ENCODE measurements at places on chromosomes 12 and 14. TPM values are rescaled to one million over a fixed set of nuclear protein-coding genes. Genes with fewer than 3 reads are reported as not detected.

- no peaks in the 10 kb centered on the region for H3K4me1 ChIP-seq
- peak; percentile 73 for DNase-seq
- no peak overlapping the region for H3K27ac ChIP-seq
- peak overlapping the region; percentile 29 for H3K4me3 ChIP-seq
- H3K27me3 ChIP-seq = no peaks in the 10 kb centered on the region
- H3K36me3 ChIP-seq = no peaks in the 10 kb centered on the region
These were observed 673 bp downstream of the BEGAIN start for GRCh38 chr14:100586403-100587085.

GRCh38 chr14:56494167-56494566 lies 85.4 kb upstream of the TMEM260 start:
- H3K36me3 ChIP-seq = no peaks in the 10 kb centered on the region
- H3K4me3 ChIP-seq = no peak overlapping the region
- no peak overlapping the region for H3K27ac ChIP-seq
- H3K27me3 ChIP-seq = no peaks in the 10 kb centered on the region
- no peaks in the 10 kb centered on the region for H3K4me1 ChIP-seq
- no peak for DNase-seq

DNA sequence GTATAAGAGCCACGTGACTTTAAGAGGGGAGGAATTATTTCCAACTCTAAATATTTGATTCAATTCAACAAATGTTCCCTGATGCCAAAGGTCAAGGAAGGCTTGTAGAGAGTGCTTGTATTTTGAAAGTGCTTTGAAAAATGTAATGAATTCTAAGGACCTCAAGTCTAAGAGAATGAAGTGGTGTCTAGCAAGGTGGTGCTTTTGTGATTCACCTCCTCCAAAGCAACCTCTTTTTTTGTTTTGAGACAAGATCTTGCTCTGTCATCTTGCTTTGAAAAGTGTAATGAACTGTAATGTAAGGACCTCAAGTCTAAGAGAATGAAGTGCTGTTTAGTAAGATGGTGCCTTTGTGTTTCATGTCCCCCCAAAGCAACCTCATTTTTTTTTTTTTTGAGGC lies 13.7 kb downstream of the AK7 start:
- H3K4me3 ChIP-seq = no peak overlapping the region
- no peaks in the 10 kb centered on the region for H3K36me3 ChIP-seq
- no peaks in the 10 kb centered on the region for H3K4me1 ChIP-seq
- DNase-seq = no peak
- no peak overlapping the region for H3K27ac ChIP-seq

DNA sequence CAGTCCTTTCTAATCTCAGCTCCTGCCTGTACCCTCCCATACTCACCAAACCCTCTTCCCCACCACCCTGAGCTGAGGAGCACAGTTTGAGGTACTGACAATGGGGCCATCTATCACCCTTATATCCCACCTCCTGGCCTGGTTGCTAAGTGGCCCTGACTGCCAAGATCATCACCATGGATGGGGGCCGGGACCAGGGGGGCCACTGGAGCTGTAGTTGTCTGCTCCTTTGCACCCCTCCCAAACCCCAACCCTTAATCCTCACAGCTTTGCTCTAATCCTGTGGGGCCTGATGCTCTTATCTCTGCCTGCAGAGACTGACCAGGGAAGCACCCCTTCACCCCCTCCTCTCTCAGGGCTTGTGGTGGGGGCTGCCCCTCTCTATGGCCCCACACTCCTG lies 395 bp upstream of the GNB3 start:
- no peaks in the 10 kb centered on the region for H3K27me3 ChIP-seq
- H3K4me1 ChIP-seq = no peaks in the 10 kb centered on the region
- H3K36me3 ChIP-seq = no peaks in the 10 kb centered on the region
- H3K27ac ChIP-seq = no peak overlapping the region
- H3K4me3 ChIP-seq = no peak overlapping the region

DNA sequence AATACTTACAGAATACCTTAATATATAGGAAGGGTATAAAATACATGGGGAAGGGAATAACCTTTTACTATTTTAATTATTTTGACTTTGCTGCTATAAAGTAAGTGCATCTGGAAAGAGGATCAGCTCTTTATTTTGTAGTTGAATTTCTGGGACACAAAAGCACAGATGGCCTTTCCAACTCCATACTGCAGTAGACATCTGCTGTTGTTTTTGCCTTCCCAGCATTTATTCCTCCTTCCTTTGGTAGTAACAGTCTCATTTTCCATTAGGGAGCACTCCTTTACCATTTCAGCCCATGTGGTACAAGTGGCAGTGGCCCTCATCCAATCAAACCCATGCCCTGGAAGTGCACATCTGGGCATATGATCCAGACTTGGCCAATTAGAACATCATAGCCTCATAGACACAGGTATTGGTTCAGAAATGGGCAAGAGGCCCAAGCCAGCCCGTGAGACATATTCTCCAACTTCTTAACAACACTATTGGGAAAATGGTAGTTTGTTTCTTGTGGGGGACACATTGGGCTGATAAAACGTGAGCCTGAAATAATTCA lies 64.8 kb upstream of the YARS2 start:
- no peak overlapping the region for H3K27ac ChIP-seq
- no peak overlapping the region for H3K4me3 ChIP-seq
- no peaks in the 10 kb centered on the region for H3K27me3 ChIP-seq
- H3K36me3 ChIP-seq = no peaks in the 10 kb centered on the region

- H3K4me3 ChIP-seq = no peak overlapping the region
- no peak overlapping the region for H3K27ac ChIP-seq
- no peaks in the 10 kb centered on the region for H3K27me3 ChIP-seq
- no peak for DNase-seq
These were observed 67.0 kb upstream of the CSRP2 start for GRCh38 chr12:76945867-76946266.

- DNase-seq = no peak
- no peak overlapping the region for H3K27ac ChIP-seq
- no peaks in the 10 kb centered on the region for H3K27me3 ChIP-seq
- no peaks in the 10 kb centered on the region for H3K4me1 ChIP-seq
- H3K4me3 ChIP-seq = no peak overlapping the region
These were observed 9.0 kb downstream of the TAPBPL start for GRCh38 chr12:6460751-6461371.

- no peaks in the 10 kb centered on the region for H3K4me1 ChIP-seq
- H3K27ac ChIP-seq = no peak overlapping the region
- H3K36me3 ChIP-seq = no peaks in the 10 kb centered on the region
- no peaks in the 10 kb centered on the region for H3K27me3 ChIP-seq
- H3K4me3 ChIP-seq = no peak overlapping the region
These were observed 115.5 kb upstream of the G2E3 start for GRCh38 chr14:30443368-30444007.

- H3K4me1 ChIP-seq = no peaks in the 10 kb centered on the region
- H3K4me3 ChIP-seq = peak overlapping the region; percentile 81
- no peaks in the 10 kb centered on the region for H3K27me3 ChIP-seq
- DNase-seq = peak; percentile 52
- H3K27ac ChIP-seq = peak overlapping the region; percentile 91
These were observed 483 bp downstream of the POC1B start for GRCh38 chr12:89525305-89525823.

DNA sequence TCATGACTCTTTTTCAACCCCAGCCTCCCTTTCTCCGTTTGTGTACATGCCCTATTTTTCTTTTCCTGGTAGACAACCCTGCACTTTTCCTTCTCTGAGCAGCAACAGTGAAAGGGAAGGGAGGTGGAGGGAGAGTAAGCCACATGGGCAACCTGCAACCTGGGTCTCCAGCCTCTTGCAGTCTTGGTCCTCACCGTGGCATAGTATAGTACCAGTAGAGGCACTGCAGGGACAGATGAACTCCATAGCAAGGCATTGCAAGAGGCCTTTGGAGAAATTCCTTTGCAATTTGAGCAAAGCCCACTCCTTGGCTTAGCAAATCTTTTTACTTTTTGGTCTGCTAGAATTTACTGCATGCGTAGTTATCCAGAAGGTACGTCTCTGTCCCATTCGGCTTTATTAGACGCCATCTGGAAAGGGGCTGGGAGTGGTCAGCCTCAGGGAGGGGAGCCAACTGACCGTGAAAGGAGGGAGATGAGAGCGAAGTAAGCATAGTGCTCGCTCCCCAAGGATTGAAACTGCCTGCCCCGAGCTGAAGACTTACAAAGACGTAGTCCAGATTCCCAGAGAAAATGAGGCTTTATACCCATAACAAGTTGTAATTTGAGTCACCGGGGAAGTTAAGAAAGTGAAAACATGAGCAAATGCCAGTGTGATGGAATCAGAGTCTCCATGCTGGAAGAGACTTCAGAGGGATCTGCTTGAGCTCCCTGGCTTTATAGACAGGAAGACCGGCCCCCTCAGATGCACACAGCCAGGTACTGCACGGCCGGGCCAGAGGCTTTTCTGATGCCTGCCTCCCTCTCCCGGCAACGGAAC lies 332.0 kb downstream of the CACNA1C start:
- H3K4me3 ChIP-seq = no peak overlapping the region
- H3K27ac ChIP-seq = peak overlapping the region; percentile 87
- no peaks in the 10 kb centered on the region for H3K27me3 ChIP-seq

- no peaks in the 10 kb centered on the region for H3K36me3 ChIP-seq
- peak; percentile 68 for DNase-seq
- H3K27ac ChIP-seq = no peak within 1 kb of the TSS
- no peaks in the 10 kb centered on the region for H3K27me3 ChIP-seq
- no peaks in the 10 kb centered on the region for H3K4me1 ChIP-seq
- H3K4me3 ChIP-seq = peak within 1 kb of the TSS; percentile 19
These were observed at the start of gene CARMIL3 for GRCh38 chr14:24051789-24052655. Gene CARMIL3 (plus strand): TSS chr14:24052009. CDS start chr14:24052154, 145 bp downstream.

DNA sequence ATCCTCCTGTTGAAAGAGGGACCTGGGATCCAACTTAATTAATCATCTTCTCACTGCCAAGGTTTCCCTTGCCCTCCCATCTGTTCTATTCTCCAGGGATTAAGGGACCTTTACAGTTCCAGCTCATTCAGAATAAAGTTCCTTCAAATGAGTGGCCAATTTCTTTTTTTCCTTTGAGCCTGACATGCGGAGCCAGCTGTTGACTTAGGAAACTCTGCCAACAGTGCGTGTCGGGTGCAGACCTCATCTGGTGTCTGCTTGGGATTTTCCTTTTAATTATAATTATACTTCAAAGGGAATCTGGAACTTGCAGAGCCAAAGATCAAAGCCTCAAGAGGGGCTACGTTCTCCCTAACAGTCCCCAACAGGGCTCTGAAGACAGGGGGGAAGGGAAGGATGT lies 64.8 kb downstream of the CCDC60 start:
- H3K27ac ChIP-seq = no peak overlapping the region
- H3K4me3 ChIP-seq = no peak overlapping the region
- DNase-seq = no peak
- no peaks in the 10 kb centered on the region for H3K27me3 ChIP-seq

GRCh38 chr14:64654246-64654900 lies 49.9 kb upstream of the PLEKHG3 start:
- H3K27ac ChIP-seq = peak overlapping the region; percentile 52
- no peak for DNase-seq
- no peak overlapping the region for H3K4me3 ChIP-seq
- no peaks in the 10 kb centered on the region for H3K36me3 ChIP-seq

- no peaks in the 10 kb centered on the region for H3K4me1 ChIP-seq
- no peaks in the 10 kb centered on the region for H3K27me3 ChIP-seq
- H3K27ac ChIP-seq = no peak overlapping the region
- H3K4me3 ChIP-seq = no peak overlapping the region
These were observed 178.8 kb downstream of the KTN1 start for GRCh38 chr14:55758796-55759195.

- no peaks in the 10 kb centered on the region for H3K4me1 ChIP-seq
- H3K27me3 ChIP-seq = no peaks in the 10 kb centered on the region
- H3K27ac ChIP-seq = no peak overlapping the region
- peak; percentile 81 for DNase-seq
- H3K4me3 ChIP-seq = peak overlapping the region; percentile 56
These were observed 1.2 kb downstream of the GPR135 start for GRCh38 chr14:59463787-59464485.

DNA sequence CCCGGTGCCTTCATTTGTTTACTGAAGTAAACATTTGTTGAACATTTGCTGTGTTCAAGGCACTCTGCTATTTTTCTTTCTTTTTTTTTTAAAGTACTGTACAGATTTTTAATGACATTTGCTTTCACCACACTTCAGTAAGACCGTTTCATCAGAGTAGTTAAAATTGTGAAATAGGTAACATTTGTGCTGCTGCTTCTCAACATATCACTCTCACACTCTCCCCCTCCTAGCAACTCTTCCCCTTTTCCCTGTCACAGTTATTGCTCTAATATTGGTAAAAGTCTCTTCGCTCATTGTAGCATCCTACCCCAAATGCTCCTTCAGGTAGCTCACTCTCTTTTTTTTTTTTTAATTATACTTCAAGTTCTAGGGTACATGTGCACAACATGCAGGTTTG lies 49.6 kb downstream of the SRGAP1 start:
- no peaks in the 10 kb centered on the region for H3K36me3 ChIP-seq
- no peak overlapping the region for H3K27ac ChIP-seq
- H3K27me3 ChIP-seq = no peaks in the 10 kb centered on the region
- H3K4me3 ChIP-seq = no peak overlapping the region

DNA sequence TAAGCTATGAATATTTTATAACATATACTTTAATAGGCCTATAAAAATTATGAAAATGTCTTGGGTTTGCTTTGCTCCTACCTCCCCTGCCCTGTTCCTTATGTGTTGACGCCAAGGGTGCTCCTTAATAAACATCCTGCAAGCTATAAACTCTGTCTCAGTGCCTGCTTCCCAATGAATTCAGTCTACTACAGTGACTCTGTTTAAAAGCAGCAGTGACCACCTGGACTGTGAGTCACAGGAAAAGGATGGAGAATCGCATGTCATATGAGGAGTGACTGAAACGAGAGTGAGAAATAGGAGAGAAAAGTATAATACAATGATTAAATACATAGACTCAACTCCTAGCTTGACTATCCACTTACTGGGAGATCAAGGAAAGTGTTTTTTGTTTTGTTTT lies 41.1 kb upstream of the CFAP54 start:
- no peak overlapping the region for H3K27ac ChIP-seq
- no peaks in the 10 kb centered on the region for H3K27me3 ChIP-seq
- H3K4me1 ChIP-seq = no peaks in the 10 kb centered on the region
- no peaks in the 10 kb centered on the region for H3K36me3 ChIP-seq

DNA sequence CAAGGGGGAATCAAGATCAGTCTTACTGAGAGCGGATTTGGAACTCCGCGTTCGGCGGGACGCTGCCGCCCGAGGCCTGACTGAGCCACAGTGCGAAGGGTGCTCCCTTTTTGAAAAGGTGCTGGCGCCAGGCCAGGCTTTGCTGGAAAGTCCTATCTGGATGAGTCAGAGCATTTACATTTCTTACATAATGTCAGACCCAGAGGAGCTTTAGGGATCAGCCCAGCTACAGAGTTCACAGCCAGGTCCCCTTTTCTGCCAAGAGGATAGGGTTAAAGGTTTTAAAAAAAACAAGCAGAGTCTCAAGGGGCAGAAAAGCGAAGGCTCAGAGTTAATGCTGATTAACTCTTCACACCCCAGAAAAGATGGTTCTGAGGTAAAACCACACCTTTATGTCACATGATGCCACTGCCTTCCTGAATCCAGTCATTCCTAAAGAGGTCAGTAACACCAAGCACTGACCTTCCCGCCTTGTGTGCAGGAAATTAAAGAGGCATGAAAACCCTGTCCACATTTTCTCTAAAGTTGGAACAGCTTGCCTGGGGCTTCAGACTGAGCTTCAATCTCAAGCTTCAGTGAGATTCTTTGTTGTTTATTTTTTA lies 11.7 kb upstream of the FBXL14 start:
- peaks cover under 1% of the 10 kb centered on the region for H3K4me1 ChIP-seq
- peak overlapping the region; percentile 83 for H3K27ac ChIP-seq
- no peaks in the 10 kb centered on the region for H3K27me3 ChIP-seq
- H3K36me3 ChIP-seq = no peaks in the 10 kb centered on the region

Gene STK38L
- 414 TPM for total RNA-seq

Gene TMEM179
- not detected for total RNA-seq

Gene ATL1
- 9.2 TPM for total RNA-seq

Gene REC8
- total RNA-seq = 13.2 TPM

Gene MGST1
- total RNA-seq = 79.3 TPM

Gene PRICKLE1
- total RNA-seq = 19.3 TPM

Gene PPP1R1A
- 9.0 TPM for total RNA-seq

Gene ANKRD33
- total RNA-seq = 0.54 TPM

Gene IFNG
- not detected for total RNA-seq

Gene OR4E1
- not detected for total RNA-seq

Gene CAPZA3
- total RNA-seq = not detected
